ENCODE measurements at places on chromosomes 1 and 21.

DNA sequence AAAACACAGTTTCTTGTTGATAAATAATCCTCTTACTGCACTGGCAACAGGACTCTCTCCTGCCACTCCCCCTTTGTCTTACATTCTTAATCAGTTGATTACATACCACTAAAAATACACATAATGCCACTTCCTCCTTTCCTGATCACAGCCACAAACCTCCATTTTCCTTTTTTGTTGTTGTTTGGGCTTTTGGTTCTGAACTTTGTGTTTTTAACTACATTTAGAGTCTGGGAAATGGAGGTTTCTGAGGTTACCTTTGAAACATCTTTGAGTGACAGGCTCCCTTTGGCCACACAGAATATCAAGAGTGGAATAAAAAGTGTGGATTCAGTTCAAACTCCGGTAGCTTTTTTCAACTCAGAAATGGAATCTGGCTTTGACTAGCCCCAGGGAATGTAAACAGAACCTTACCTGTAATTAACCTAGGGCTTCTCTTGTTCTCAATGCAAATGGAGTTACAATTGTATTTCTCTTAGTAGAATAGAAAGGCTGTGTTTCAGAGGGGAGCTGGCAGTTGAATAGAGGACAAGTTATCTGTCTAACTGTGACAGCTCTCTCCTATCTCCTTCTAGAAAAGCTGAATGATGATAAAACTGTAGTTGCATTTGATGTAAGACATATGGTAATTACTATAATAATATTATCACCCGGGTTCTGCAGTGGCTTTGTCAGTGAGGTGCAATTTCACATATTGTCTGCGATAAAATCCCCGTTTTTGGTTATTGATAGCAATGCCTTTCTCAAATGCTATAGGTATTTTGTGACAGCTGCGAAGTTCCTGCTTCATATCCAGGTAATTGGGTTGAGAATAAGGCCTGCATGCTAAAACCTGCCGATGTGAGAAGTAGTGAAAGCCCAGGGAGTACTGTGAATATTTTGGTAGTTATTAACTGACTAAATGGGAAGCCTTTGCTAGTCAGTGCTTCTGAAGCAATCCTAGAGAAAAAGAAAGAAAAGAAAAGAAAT lies 66.9 kb downstream of the ST6GALNAC5 start:
- DNase-seq: no peak

GRCh38 chr1:84505493-84506001 lies 639 bp upstream of the SPATA1 start:
- DNase-seq: peak; percentile 6

GRCh38 chr1:106344494-106344893 lies 712.0 kb upstream of the PRMT6 start:
- DNase-seq: no peak

- no peak for DNase-seq
Measured at GRCh38 chr1:180997843-180998504, 24.7 kb downstream of the STX6 start.

DNA sequence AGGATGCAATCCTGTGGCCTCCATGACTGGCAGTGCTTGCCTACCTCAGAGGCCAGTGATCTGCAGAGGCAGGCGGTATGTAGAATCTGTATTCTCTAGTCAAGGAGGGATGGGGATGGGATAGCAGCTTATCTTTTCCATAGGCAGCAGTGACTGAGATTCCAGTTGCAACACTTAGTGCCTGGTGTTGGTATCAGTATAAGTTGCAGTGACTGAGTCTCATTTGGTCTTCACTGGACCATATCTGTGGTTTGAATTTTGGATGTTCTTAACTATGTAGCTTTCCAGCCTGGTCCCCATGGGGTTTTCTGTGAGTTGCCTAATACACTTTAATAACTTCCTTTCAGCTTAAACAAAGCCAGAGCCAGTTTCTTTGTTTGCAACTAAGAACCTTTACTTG lies 16.5 kb downstream of the DYRK1A start:
- no peak for DNase-seq

DNA sequence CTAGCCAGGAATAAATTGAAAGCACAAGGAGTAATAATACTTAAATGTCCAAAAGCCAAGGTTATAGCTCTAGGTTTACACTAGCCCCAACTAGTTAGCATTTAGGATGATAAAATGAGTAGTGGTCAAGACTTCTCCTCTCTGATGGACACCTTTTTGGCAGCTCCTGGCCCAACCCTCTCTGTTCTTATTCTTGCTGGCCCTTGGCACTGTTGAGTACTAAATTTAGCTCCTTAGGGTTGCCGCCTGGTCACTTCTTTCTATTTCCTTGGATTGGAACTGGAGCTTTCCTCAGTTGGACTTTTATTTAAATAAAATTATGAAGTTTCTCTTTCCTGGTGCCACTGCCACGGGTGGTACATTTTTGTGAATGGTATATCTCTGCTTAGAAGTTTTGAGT lies 28.3 kb downstream of the ARID1A start:
- DNase-seq: no peak

DNA sequence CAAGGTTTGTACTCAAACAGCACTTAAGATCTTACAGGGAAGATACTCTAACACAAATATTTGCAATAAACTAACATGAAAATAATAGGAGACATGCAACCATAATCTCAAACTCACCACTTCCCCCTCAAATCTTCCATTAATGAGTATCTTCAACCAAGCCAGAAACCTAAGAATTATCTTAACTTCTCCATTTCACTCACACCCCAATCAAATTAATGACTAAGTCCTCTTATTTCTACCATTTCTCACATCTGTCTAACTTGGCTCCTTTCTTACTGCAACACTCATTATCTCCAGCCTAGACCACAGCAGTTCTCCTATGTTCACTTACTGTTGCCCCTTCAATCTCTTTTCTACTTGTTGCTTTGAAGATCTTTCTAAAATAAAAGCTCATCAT lies 10.4 kb downstream of the RBBP5 start:
- DNase-seq: no peak

DNA sequence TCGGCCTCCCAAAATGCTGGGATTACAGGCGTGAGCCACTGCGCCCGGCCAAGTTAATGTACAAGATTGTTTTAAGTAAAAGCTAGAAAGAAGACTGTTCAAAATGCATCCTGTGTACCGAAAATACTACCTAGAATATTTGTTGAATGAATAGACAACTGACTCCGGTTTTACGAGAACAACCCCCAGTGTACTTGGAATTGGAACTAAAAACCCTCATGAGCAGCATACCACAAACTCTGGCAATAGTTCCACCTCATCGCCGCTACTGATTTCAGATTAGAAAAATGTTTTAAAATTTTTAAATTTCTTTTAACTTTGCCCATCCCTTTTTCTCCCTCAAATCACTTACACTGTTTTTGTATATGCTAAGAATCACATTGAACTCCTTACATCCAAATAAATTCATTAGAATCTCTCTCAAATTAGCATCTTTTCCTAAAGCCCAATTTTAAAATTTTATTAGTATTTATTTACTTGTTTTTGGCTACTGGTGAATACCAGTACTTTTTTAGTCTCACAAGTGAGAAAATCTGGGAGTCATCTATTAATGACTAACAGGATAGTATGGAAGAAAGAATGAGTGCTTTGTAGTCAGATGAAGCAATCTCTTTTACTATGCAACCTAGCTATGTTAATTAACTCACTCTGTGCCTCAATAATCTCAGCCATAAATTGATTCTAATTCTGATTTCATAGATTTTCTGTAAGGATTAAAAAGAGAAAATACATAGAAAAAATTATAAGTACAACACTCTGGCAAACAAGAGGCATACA lies 95.1 kb downstream of the GPATCH2 start:
- no peak for DNase-seq

DNA sequence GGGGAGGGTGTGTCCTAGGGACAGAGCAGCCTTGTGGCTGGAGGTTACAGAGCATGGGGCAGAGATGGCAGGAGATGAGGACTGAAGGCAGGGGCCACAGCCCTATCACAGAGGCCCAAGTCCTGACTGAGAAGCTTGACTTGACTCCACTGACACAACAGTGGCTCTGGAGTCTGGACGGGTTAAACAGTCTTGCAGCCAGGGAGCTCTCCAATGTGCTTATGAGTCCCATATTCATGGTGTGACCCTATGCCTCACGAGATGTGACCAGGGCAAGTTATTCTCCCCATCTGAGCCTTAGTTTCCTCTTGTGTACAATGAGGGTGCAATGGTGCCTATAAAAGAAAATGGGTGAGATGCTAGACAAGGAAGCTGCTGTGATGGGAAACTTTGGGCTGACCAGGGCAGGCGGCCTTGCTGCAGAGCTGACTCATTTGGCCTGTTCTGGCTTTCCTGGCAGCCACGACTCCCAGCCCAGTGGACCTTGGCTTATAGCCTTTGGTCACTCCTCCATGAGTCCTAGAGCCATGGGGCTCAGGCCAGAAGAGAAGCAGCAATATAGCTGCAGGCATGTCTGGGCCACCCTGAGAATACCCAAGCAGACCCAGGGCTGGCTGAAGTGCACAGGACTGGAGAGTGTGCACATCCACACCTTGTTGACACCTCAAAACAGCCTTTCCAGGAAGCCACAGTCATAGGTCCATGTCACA lies 2.8 kb upstream of the TTC22 start:
- no peak for DNase-seq

DNA sequence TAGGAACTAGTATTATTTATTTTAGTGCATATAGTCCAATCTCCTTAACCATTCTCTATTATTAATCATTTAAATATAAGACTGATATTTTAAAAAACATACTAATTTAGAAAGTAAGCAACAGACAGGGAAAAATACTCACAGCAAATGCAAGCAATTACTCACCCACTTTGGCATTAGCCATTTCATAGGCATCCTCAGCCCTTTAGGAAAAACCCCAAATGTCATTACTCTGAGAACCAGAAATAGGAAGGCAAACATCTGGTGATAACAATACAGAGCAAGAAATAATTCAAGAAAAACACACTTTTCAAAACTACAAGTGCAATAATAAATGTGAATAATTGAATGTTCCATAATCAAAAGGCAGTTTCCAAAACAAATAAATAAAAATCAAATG lies 545.1 kb downstream of the PLPP3 start:
- DNase-seq: no peak

- DNase-seq: no peak
Measured at GRCh38 chr1:205689479-205689878, 9.2 kb upstream of the SLC45A3 start.

DNA sequence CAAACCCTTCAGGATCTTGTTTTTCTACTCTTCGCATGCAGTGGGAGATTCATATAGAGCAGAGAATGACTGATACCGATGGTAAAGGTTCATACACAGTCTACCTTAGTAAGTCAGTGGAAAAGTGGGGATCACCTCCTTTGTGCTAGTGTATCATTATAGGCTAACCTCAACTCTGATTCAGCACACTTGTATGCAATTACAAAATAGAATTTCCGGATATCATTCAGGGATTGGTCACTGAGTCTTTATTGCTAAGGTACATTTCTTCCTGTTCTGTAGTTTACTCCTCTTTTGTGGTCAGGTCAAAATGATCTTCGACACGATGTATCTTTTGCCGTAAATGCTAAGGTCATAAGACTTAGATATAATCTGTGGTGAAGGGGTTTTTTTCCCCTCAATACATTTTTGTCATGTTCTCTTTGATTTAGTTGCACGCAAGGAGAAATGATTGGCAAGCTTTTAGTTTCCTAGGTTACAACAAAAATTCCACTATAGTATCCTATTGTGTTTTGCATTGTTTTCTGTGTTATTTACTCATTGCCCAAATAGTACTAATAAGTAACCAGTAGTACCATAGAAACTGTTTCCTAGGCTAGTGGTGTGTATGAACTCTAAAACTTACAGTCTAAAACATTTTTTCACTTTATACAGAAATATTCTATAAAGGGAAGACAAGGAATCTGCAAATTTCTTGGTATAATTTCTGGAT lies 35.7 kb upstream of the PLA2G4A start:
- no peak for DNase-seq

- DNase-seq: no peak
Measured at GRCh38 chr1:150283260-150283659, 906 bp downstream of the CIART start.

GRCh38 chr1:177824508-177824982 lies 145.3 kb downstream of the SEC16B start:
- DNase-seq: no peak

DNA sequence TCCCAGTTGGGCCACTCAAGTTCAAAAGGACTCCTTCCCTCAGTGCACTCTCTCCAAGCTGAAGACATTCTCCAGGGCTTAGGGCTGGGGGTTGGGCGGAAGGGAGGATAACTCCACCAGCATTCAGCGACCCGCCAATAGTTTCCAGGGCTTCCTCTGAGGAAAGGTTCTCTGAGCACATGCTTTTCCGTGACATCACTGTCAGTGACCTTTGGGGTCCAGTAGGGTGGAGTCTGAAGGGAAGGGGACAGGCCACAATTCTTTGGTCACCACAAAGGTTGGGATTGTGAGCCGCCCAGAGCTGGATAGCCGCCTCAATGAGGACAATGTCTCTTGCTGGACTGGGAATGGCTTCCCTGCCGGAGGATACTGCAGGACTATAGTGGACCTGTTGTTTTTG lies 22.8 kb upstream of the RXRG start:
- DNase-seq: no peak

DNA sequence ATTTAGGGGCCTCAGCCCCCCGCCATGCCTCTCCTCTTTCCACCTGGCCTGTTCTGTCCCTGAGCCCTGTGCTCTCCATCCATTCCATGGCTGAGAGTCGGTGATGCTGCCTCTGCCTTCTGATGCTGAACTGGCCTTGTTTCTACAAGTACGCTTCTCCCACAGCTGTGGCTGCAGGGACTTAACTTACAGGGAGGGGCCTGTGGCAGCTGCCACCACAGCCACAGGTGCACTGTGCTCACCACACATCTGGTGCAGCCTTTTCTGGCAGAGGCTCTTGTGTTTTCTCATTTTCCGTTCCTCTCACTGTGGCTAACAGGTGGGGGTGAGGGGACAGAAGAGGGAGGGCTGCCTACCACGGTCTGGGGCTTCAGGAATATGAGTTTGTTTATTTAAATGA lies 4.2 kb downstream of the FMO1 start:
- no peak for DNase-seq

DNA sequence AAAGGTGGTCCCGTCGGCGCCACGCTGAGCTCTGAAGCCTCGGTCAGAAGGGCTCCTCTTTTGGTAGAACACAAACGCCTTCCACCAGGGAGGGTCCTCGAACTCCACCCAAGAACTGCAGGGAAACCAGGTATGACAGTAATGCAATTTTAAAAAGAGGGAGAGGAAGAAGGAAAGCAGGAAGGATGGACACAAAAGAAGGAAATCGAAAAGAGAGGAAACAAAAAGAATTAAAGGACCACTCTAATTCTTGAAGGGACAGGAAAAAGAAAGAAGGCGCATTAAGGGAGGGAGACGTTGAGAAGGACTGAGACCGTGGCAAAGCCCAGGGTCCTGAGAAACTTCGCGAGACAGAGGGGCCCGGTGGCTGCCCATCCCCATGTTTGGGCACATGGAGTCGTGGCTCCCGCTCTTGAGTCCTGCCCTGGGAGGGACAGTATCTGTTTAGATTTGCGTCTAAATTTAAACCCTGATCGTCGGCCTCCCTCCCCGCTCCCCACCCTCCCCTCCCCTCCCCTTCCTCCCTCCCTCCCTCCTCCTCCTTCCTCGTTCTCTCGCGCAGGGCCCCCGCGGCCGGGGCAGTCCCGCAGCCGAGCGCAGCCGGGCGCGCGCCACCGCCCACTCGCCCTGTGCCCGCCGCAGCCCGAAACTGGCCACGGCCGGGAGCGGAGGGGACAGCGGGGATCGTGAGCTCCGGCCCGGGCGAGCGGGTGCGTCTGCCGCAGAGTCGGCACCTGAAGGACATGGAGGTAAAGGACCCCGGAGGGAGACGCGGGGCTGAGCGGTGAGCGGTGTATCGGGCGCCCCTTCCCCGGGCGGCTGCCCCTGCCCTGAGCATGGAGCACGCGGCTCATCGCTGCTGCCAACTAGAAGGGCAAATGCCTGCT lies at the start of gene RCSD1:
RCSD1 (plus strand) TSS at position 552 of the 887 bp plus-strand sequence; CDS start at position 744, 192 bp downstream.
- DNase-seq: no peak

GRCh38 chr1:27951396-27951795 lies 8.4 kb upstream of the XKR8 start:
- no peak for DNase-seq

GRCh38 chr1:175702079-175702795 lies 41.2 kb downstream of the TNR start:
- no peak for DNase-seq
